ENCODE measurements at places on chromosomes 6 and 20.

GRCh38 chr6:45666846-45667245, 289.1 kb upstream of the SUPT3H start:
- DNase-seq = no peak

- DNase-seq = no peak
Measured at GRCh38 chr6:47256361-47256760, 53.3 kb downstream of the TNFRSF21 start.

DNA sequence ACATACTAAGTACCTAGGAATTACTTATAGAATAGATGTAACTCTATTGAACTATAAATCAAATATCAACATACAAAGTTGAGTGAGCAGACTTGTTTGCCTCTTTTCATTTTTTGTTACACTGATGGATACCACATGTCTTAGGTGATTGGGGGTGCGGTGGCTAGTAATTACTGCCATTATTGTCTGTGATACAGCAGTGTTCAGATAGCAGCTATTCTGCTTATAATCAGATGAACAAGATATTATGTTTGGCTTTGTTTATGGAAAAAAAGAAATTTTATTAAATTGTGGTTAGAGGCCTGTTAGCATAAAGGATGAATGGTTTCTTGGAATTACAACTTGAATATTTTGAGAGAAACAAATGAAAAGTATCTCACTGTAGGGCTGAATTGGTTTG, 55.9 kb downstream of the KCNQ5 start:
- no peak for DNase-seq

DNA sequence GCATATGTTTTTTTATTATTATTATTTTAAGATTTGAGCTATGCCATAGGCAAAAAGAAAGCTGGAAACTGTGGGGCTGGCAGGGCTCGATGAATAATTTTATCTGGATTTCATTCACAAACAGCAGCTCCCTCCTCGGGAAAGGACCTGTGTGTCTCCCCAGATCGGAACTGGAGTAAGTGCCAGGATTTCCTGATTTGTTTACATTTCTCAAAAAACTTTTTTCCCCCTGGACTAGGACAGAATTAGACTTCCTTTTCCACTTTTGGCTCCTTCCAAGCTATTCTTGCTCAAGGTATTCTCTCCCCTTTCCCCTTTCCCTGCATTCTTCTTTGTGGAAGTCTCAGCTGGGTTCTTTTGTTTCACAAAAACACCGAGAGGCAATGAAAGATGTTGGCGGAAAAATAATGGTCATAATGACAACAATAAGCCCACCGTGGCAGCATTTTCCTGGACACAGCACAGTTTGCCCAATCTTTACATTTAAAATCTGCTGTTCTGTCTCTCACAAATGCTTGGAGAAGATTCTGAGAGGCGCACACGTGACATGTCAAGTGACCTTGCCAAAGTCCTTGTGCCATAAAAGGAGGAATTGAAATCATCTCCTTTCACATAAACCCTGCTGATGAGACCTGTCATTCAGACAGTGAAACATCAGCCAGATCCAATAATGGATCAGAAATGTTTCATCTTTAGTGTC, 85.8 kb upstream of the PREP start:
- DNase-seq = no peak

GRCh38 chr6:113882336-113883022, 25.3 kb downstream of the MARCKS start:
- no peak for DNase-seq

Measured in NT2/D1 (cell line).